HL-60 (cell line): ENCODE measurements at places on chromosomes 1 and 21.

DNA sequence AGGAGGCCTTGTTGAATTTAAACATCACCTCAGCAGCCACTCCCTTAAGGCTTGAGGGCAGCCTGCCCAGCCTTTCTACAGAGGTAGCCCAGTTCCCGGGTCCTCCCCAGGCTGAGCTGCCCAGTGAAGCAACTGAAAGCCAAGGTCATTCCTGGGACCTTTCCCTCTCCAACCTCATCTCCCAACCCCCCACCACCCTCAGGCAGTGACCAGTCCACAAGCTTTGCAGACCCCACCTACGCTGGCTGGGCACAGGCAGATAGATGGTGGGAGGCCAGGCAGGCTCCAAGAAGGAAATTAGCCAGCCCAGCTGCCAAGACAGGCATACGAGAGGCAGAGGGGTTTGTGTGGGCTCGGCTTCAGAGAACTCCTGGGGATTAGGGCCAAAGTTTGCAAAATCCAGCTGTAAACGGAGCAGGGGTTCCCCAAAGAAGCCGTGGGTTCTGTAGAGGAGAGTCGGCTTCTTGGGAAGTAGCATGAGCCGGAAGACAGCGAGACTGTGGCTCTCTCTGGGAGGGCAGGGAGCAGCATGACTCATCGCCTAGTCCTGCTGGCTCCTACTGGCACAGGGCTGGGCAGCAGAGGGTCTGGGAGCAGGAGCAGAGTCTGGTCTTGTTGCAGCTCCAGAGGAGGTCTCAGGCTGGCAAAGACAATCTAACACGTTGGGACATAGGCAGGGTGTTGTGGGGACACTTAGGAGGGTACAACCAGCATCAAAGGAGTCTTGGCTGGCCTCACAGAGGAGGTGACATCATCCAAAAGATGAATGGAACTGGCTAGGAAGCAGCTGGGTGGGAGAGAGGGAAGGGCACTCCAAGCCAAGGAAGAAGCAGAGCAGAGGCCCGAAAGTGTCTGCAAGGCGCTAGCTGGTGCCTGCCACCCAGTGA lies 2.8 kb upstream of the ZC3H12A start:
- peak; percentile 45 for DNase-seq

DNA sequence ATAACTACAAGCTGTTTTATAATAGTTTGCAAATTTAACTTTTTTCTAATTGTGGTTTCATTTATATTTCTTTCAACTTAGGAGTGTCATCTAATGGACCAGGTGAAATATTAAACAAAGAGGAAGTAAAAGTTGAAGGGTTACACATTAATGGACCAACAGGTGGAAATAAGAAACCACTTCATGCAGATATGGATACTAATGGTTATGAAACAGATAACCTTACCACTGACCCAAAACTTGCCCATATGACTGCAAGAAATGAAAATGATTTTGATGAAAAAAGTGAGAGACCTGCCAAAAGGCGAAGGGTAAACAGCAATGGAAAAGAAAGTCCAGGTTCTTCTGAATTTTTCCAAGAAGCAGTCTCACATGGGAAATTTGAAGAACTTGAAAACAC lies 59.7 kb downstream of the MIER1 start:
- DNase-seq, result no peak

GRCh38 chr1:109131800-109132199 lies 17.9 kb downstream of the ELAPOR1 start:
- DNase-seq, result no peak

GRCh38 chr1:169483500-169483966 lies 2.2 kb downstream of the SLC19A2 start:
- DNase-seq, result peak; percentile 40

- no peak for DNase-seq
Measured at GRCh38 chr1:11797525-11798216, 8.1 kb downstream of the MTHFR start.

DNA sequence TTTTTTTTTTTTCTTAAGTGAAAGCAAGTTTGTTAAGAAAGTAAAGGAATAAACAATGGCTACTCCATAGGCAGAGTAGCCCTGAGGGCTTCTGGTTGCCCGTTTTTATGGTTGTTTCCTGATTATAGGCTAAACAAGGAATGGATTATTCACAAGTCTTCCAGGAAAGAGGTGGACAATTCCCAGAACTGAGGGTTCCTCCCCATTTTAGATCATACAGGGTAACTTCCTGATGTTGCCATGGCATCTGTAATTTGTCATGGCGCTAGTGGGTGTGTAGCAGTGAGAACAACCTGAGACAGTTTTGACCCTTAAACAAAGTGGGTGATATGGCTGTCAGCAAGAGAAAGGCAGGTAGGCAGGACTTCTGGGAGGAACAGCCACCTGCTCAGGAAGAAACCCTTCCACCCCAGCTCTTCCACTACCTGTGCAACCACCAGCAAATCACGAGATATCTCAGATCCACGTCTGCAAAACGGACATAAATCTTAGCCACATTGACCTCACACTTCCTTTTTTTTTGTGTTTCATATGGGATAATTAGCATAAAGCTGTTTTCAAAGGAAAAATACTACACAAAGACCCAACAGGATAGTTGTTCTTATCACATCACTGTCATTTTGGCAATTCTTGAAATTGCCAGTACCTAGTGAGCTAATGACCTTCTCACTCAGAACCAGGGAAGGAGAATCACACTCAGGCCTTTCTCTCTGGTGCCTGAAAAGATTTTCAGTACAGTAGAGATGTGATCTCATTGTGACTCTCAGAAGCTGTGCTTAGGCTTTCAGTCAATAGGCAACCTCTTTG lies 34.8 kb upstream of the DUSP10 start:
- no peak for DNase-seq

DNA sequence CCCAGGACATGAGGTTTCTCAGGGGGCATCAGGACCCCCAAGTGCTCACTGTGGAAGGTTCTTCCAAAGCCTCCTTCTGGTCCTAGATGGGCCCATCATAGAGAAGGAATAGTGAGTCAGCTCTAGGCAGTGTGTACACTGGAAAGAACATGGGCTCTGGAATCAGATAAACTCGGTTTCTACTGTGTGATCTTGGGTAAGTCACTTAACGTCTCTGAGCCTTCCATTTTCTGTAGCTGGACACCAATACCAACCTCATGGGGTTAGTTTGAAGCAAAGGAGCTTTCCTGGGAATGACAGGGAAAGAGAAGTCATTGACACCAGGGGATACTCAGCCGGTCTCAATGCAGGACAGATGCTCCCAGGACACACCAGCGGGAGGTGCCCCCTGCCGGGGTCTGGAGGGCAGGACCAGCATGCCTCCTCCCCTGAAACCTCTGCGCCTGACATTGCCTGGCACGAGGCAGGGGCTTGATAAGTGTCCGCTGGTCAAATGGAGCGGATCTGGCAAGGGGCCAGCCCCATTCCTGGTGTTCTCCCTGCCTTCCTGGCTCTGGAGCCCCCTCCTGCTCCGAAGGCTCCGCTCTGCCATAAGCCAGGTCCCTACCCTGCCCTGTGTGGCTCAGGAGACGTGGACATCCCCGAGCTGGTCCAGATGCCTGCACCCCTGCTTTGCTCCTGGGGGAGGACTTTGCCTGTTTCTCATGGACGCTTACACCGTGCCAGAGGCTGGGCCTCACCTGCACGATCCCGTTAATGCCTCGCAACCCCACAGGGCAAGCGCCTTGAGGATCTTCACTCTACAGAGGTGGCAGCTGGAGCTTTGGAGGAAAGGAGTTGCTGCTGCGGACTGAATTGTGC lies 52.8 kb downstream of the EDN2 start:
- no peak for DNase-seq

- no peak for DNase-seq
Measured at GRCh38 chr1:97553971-97554370, 366.9 kb downstream of the DPYD start.

- no peak for DNase-seq
Measured at GRCh38 chr1:108851567-108851966, 5.3 kb downstream of the AKNAD1 start.

- peak; percentile 92 for DNase-seq
Measured at GRCh38 chr1:220274251-220274855, 2.1 kb upstream of the RAB3GAP2 start.

GRCh38 chr1:198206292-198206691 lies 49.5 kb downstream of the NEK7 start:
- DNase-seq, result no peak

GRCh38 chr1:186730951-186731729 lies 50.9 kb upstream of the PTGS2 start:
- DNase-seq, result no peak

DNA sequence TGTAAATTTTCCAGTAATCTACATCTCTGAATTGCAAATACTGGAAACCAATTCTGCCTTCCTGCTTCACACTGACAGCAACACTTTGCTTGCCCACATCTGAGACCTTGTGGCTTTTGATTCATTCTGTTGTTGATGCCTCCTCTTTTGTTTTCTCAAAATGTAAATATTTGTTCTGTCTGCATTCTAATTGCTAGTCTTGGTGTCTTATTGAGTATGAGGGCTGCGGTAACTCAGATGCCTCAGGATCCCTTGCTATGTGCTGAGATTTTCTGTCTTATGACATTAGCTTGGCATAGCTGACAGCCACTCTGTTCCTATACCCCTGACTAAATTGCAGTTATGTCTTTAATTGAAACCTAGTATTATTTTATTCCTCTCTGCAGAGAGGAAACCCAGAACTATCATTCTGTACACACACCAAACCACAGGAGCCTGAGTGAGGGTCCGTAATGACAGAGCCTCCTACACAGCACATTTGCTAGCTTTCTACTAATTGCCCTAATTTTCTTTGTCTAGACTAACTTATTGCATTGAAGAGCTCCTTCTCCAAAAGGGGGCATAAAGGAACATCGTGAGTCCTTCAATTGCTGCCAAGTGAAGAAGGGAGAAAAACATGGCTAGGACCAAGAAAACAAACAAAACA lies 72.1 kb downstream of the GREM2 start:
- no peak for DNase-seq

GRCh38 chr1:19122668-19123067 lies 87.4 kb downstream of the UBR4 start:
- no peak for DNase-seq

- DNase-seq, result peak; percentile 72
Measured at GRCh38 chr1:28208818-28209441, 23.9 kb downstream of the DNAJC8 start.

- peak; percentile 15 for DNase-seq
Measured at GRCh38 chr1:19113697-19114092, 96.4 kb downstream of the UBR4 start.

GRCh38 chr1:150560011-150560438 lies 10.8 kb downstream of the ADAMTSL4 start:
- no peak for DNase-seq

DNA sequence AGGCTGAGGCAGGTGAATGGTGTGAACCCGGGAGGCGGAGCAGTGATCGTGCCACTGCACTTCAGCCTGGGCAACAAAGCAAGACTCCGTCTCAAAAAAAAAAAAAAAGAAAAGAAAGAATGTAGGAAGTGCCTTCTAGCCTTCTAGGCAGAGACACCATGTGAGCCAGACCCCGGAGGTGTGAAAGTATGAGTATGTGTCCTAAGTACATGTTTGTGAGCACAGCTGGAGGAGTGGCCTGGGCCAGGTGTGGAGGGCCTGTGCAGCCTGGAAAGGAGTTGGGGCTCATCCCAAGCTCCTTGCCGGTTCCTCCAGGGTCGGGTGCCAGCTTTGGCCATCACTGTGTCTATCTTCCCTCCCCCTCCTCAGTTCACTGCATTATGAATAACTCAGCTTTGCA lies 13.0 kb downstream of the SOX13 start:
- no peak for DNase-seq

DNA sequence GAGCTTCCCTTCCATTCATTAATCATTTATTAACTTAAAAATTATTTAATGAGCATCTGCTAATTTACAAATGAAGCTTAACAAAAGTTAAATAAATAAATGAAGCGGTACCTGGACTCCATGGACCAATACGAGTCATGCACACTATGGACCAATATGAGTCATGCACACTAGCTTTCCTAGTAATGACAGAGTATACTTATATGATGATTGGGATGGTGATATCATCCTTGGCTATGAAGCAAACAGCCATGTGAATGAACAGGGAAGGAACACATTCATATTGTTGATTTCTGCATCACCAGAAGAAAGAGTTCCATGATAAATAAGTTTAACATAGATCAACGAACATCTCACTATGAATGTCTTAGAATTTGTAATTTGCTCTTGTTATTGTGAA lies 109.9 kb downstream of the SPAG17 start:
- DNase-seq, result no peak

DNA sequence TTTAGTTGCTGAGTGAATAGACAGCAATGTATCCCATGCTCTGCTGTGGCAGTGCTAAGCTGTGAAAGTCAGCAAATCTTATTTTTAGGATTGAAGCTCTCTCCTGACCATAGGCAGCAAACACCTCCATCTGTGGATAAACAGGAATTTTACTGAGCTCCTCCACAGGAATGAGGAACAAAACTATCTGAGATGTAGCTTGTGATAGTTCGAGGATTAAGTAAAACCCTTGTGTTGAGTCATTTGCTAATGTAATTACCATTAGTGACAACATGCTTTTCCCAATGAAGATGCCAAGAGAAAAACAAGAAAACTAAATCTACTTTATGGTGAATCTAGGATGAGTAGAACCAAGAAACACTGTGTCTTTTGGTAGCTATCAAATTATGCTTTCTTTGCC lies 122.7 kb downstream of the CLEC20A start:
- no peak for DNase-seq

DNA sequence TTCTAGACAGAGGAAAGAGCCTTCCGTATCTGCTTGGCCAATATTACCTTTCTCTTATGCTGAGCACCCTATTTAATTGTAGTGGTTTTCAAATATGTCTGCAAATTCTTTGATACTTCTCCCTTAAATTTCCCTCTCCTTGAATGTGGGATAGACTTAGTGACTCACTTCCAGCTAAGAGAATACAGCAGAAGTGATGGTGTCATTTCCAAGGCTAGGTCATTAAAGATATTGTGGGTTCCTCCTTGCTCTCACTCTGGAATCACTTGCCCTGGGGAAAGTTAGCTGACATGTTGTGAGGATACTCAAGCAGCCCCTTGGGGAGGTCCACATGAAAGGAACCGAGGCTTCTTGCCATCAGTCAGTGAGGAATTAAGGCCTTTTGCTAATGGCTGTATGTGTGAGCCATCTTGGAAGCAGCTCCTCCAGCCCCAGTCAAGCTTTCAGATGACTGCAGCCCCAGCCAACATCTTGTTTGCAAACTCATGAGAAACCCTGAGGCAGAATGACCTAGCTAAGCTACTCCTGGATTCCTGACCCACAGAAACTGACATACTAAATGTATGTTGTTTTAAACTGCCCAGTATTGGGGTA lies 8.1 kb upstream of the CITED4 start:
- no peak for DNase-seq

DNA sequence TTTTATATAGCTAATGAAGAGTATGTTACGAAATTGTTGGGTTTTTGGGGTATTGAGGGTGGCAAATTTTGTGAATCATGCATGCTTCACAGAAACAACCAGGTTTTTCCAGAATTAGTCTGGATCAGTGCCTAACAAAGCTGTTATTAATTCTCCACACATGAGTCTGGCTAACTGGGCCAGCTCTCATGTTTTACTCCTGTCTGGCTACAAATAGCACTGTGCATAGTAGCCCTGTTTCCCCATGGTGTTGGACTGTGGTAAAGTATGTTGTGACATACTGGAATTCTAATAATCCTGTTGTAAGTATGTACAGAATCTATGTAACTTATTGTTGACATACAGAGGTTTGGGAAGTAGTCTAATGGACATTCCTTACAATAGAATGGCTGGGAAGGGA lies 35.8 kb downstream of the S100B start:
- no peak for DNase-seq

GRCh38 chr1:220563564-220563963 lies 35.6 kb downstream of the MARK1 start:
- no peak for DNase-seq
